ELR (cell line): ENCODE measurements at places on chromosomes 11 and 22.
A peak's percentile ranks its signal among the peaks of the same experiment; 100 is the strongest.

DNA sequence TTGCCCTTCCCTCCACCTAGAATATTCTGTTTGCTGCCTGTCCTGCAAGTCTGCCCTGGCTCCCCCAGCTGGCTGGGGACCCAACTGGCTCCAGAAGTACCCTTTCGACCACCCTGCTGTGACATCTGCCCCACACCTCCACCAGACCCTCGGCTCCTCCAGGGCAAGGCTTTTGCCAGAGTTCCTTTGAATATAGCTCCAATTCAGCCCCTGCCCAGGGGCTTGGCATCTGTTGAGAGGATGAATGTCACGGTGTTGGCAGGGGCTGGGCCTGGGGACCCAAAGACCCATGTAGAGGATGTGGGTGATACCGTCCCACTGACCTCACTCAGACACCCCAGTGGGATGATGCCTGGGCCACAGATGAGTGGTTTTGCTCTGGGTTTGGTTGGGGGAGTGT is 4.0 kb downstream of the NLRP6 start:
- no peak for DNase-seq

- no peak for DNase-seq
Measured at GRCh38 chr22:33597274-33597985, 322.8 kb downstream of the LARGE1 start.

GRCh38 chr11:19663206-19663605 is 49.4 kb upstream of the NAV2 start:
- DNase-seq, result no peak

DNA sequence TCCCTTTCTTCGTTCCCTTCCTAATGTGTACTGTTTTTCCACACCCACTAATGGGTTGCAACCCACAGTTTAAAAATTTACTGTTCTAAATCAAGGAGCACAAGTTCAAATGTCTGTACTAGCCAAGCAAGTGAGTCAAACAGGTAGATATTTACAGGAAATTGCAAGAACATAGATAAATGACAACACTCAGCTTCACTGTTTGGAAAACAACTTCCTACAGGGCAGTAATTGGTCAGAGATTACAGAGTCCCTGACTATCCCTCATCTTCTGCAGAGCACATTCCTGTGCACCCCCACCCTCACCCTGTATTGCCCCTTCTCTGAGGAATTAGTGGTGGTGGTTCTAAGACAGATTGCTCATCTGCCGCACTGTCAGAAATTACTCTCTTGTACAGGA is 1.9 kb downstream of the SERPING1 start:
- no peak for DNase-seq

- no peak for DNase-seq
Measured at GRCh38 chr22:49325531-49326395, 501.9 kb downstream of the BRD1 start.

- no peak for DNase-seq
Measured at GRCh38 chr11:78099666-78100065, 20.0 kb upstream of the NDUFC2 start.

DNA sequence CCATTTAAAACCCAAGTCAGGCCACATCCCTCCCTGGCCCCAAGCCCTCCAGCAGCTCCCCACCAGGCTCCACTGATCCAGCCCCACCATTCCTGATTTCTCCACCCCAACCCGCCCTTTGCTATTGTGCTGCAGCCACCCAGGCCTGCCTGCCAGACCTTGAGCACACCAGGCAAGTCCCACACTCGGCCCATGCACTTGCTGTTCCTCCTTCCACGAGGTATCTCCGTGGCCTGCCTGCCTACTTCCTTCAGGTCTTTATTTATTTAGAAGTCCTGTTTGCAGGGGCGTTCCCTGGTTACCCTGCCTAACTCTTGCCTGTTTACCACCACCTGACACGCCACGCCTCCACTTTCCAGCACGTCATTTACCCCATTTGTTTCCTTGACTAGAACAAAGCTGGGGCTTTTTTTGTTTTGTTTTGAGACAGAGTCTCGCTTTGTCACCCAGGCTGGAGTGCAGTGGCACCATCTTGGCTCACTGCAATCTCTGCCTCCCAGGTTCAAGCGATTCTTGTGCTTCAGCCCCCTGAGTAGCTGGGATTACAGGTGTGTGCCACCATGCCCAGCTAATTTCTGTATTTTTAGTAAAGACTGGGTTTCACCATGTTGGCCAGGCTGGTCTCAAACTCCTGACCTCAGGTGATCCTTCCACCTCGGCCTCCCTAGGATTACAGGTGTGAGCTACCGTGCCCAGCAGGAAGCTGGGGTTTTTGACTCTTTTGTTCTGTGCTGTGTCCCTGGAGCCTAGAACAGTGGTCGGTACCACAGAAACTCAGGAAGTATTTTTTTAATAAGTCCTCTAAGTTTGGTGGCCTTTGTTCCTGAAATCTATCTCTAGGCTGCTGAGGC is 6.7 kb downstream of the CENPM start:
- no peak for DNase-seq

DNA sequence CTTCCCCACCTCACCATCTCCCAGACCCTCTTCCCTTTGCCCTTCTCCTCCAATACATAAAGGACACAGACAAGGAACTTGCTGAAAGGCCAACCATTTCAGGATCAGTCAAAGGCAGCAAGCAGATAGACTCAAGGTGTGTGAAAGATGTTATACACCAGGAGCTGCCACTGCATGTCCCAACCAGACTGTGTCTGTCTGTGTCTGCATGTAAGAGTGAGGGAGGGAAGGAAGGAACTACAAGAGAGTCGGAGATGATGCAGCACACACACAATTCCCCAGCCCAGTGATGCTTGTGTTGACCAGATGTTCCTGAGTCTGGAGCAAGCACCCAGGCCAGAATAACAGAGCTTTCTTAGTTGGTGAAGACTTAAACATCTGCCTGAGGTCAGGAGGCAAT is 58.2 kb downstream of the TIMP3 start:
- DNase-seq, result no peak

- no peak for DNase-seq
Measured at GRCh38 chr22:37498289-37498909, 12.2 kb upstream of the MFNG start.

- no peak for DNase-seq
Measured at GRCh38 chr11:90908074-90908473, 685.2 kb upstream of the CHORDC1 start.

- no peak for DNase-seq
Measured at GRCh38 chr22:38729946-38730345, 24.2 kb downstream of the GTPBP1 start.

- DNase-seq, result no peak
Measured at GRCh38 chr11:127627629-127628457, 627.3 kb upstream of the KIRREL3 start.

DNA sequence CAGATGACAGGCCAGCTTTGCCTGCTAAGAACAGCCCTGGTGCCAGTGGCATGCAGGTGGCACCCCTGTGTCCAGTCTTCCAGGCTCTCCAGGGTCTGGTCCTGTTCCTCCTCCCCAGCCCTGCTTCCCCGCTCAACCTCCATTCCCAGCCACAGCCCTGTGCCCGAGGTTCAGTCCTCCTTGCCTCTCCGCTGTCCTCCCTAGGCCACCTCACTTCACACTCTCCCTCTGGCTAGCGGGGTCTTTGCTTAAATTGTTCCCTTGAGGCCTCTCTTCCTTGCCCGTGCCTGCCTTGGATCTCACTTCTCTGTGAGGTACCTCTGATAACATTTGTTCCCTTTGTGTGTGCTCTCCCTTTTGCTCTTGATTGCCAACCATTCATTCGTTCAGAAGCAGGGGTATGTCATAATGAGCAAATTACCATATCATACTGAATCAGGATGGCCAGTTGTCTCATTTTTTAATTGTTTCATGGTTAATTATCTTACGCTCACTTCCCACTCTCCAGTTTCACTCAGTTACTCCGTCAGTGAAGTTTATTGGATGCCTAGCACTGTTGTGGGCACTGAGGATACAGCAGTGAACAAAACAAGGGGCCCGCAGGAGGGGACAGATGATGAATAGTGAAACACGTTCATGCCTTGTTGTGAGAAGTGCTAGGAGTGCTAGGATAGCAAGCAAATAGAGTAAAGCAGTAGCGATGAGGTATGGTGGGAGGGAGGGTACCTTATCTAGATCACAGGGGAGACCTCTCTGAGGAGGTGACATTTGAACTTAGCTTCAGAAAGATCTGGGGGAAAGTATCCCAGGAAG is 7.4 kb downstream of the BMAL1 start:
- DNase-seq, result no peak

GRCh38 chr11:13140873-13141655 is 131.9 kb downstream of the RASSF10 start:
- DNase-seq, result no peak

GRCh38 chr22:35379146-35379993 is 1.5 kb upstream of the HMOX1 start:
- no peak for DNase-seq

DNA sequence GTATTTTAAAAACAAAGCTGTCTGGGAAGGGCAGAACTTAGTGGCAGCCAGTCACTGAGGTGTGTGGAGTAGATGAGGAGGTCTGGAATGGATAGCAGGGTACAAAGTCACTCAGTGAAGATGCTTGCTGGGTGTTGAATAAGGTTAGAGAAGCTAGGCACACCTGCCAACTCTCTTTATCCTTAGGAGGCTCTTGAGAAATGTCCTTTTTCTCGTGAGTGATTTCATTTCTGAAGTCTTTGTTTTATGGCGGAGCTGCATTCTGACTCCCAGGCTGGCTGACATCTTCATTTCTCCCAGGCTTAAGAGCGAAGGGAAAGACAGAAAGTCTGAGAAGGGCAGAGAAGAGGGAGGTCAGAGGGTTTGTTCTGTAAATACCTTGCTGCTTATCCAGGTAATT is 31.0 kb downstream of the CECR2 start:
- no peak for DNase-seq

DNA sequence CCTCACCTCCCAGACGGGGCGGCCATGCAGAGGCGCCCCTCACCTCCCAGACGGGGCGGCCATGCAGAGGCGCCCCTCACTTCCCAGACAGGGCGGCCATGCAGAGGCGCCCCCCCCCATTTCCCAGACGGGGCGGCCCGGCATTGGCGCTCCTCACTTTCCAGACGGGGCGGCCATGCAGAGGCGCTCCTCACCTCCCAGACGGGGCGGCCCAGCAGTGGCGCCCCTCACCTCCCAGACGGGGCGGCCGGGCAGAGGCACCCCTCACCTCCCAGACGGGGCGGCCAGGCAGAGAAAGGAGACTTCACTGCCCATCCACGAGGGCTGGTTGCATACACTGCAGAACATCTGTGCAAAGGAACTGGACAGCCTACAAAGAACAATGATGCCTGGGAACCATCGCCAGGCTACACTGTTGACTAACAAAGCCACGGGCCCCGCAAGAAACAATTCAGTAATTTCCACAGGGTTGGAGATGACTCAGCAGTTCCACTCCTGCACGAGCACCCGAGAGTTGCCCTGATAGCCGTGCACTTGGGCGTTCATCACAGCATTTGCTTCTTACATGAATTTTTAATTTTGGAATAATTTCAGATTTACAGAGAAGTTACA is 58.7 kb downstream of the CTTN start:
- peak; percentile 9 for DNase-seq

- no peak for DNase-seq
Measured at GRCh38 chr11:34264303-34265110, 93.3 kb downstream of the ABTB2 start.

- no peak for DNase-seq
Measured at GRCh38 chr22:40853961-40854360, 2.5 kb downstream of the ST13 start.

DNA sequence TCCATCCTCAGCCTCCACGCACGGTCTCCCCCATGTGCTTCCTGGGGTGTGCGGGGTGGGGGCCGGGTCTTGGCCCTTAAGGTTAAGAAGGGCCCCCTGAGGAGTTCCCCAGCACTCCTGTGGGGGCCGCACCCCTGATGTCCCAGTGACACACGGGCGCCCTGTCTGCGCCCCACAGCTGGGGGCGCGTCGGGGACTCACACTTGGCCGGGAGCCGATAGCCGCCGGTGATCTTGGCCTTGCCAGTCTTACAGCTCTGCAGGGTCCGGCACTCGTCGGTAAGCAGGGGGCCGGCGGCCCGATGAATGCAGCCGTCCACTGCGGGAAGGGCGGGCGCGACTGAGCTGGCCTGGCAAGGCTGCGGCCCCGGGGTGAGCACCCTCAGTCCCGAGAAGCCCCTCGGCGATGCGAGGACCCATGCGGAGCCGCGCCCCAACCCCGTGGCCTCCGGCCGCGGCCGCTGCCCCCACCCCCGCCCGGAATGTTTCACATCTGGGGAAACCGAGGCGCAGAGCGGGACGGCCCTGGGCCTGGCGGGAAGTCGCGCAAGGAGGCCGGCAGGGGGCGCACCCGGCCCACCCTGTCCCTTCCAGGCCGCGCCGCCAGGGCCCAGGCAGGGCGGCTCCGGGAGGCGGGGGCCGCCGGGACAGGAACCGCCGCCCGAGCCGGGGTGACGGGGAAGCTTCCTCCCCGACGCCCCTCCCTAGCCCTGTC is 13.9 kb downstream of the OTUB1 start:
- peak; percentile 73 for DNase-seq

DNA sequence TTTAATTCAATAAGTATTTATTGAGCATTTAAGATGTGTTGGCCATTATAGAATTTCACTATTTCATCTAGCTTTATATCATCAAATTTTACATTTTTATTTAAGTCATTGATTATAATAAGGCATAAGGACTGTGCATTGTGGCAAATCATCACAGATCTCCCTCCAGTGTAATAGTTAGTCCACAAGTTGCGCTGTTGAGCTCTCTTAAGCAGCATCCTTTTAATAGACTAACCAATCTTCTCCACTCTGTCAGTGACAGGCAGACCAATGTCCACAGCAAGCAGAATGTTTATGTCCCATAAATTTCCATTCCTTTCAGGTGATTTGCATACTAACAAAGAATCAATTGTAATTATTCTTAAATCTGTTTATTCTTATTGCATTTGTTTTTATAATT is 595.3 kb upstream of the CCDC90B start:
- peak; percentile 1 for DNase-seq

DNA sequence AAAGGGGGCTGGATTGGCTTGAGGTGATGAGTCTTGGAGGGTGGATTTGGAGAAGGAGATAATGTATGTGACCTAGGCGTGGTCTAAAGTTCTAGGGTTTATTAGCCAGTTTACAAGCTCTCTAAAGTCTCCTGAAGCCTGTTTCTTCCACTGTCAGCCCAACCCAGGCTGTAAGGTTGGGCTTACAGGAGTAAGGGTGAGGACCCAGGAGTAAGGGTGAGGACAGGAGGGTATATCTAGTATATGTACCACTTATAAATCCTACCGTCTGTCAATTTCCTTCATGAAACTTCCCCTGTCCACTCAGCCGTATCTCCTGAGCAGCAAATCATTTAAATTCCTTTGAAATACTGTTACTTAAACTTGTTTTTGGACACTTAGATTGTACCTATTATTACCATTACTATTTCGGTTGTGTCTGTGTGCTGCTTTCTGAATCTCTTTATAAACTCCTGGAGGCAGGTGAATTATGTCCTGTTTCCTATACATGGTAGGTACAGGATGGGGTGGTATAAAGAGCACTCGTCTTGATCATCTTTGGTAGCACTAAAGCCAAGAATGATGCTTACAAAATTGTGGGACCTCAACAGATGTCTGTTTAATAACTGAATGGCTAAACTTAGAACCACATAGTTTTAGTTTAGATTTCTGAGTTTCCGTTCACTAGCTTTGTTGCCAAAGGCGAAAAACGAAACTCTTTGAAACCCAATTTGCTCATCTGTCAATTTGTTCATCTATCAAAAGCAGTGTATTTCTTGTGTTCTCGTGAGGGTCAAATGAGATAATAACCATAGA is 192.0 kb downstream of the GRIK4 start:
- DNase-seq, result no peak
